Coronary artery (tissue), 2 donors: ENCODE measurements at places on chromosomes 1 and 21.
A peak's percentile ranks its signal among the peaks of the same experiment; 100 is the strongest.

DNA sequence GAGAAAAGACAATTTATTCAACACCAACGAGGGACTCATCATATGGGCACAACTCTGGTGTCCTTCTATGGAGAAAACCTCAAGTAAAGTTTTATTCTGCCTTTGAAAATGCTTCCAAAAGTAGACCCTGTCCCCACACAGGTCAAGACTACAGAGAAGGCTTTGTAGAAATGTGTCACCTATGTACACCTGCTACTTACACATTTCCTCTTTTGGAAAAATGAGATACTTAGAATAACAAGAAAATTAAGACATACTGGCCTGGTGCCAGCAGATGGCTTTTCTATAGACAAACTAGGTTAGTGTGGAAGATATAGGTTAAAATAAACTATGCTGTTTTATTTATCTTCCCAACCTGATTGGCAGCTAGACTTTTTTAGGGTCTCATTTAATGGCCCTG lies 13.6 kb downstream of the POGK start:
- DNase-seq: no peak

DNA sequence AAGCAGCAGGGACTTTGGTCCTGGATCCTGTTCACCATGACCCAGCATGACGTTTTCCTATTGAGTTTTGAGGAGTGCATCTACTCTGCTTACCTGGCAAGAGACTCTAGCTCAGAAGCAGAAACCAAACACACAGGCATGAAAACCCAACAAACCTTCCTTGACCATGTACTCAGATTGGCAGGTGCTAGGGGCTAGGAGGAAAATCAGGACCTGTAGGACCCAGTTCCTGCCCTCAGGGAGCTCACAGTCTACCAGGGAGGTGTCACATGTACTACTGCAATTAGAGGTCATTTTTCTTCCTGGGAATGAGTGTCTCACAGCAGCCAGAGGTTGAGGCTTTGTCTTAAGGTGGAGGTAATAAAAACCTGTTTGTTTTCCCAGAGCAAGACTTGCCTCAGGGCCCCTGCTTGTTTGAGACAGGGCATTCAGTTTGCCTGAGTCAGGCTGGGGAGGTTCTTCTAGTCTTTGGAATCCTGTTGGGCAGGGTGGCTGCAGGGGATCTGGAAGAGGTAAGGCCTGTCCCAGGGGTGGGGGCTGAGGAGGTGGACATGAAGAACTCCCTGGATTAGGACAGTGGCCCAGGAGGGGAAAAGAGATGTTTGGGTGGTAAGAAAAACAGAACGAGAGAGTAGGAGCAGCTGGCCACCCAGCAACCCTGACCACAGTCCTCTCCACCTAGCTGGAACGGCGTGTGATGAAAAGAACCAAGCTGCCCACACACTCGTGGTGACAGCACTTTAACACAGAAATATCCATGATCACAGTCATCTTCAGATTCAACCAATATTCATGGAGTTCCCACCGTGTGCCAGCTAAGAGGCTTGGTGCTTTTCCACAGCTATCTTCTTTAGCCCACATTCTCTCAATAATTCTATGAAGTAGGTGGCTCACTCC lies 30.8 kb downstream of the IER5 start:
- DNase-seq: no peak

- no peak for DNase-seq
These were observed 14.1 kb downstream of the CAPN8 start for GRCh38 chr1:223651291-223651991.

- DNase-seq: no peak
These were observed 848 bp downstream of the CTTNBP2NL start for GRCh38 chr1:112396653-112397471.

DNA sequence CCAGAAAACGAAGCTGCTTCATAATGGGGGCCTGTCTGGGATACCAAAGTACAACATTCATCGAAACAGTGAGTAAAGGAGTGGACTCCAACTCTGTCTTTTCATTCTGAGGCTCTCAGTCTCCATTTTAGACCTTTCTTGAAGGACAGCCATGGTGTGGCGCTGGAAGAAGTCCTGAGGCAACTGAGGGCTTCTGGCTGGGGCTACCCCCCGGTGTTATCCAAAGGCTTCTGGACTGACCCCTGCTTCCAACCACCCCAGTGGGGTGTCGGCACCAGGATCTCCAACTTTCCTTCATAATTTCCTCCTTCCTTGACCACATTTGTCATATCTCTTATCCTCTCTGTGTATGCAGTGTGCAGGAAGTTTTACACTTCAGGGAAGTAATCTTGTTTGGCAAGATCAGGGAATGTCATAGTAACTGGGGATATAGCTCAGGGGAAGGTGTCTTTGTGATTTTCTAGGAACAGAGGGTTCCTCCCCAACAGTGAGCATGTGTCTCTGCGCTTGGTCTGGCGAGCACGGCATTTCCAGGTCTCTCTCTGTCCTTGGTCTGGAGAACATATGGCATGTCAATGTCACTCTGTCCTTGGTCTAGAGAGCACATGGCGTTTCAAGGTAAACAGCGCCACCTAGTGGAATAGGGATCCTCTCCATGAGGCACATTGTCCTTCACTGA lies 19.4 kb upstream of the BSDC1 start:
- DNase-seq: no peak

- DNase-seq: peak; percentile 64
These were observed 748 bp downstream of the PDZK1IP1 start for GRCh38 chr1:47188791-47189785.

- no peak for DNase-seq
These were observed 1383.7 kb downstream of the MRPL39 start for GRCh38 chr21:24223624-24224023.

DNA sequence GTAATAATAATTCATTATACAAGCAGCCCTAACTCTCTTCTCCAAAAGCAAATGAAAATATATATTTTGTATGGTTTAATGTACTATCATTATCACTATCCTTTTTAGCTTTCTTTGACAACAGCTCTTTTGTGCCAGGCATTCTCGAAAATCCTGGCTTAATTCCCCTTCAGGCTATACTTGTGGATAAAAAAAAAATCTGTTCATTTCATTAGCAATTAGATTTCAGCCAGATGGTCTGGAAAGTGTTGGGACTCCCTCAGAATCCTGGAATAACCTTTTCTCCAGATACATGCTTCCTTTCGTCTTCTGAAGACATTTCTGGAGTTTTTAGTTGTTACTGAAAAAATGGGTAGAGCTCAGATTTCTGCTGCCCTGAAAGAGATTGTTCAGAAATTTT lies 83.4 kb upstream of the PLPPR4 start:
- DNase-seq: no peak

DNA sequence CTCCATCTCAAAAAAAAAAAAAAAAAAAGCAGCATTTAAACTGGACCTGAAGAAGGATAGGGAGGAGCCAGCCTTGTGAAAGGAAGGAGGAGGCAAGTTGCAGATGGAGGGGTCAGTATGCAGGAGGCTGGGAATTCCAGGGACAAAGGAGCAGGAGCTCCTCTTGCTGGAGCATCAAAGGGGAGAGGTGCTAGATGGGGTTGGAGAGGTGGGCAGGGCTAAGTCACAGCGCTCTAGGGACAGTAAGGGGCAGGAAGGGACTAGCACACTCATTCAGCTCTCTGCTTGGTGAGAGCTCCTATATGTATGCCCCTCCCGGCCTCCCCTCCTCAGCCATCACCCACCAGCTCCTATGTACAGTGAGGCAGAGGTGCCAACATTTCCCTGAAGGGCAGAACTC lies 26.8 kb downstream of the MAP7D1 start:
- no peak for DNase-seq

- DNase-seq: no peak
These were observed 2.4 kb upstream of the TAF1A start for GRCh38 chr1:222592171-222592570.

DNA sequence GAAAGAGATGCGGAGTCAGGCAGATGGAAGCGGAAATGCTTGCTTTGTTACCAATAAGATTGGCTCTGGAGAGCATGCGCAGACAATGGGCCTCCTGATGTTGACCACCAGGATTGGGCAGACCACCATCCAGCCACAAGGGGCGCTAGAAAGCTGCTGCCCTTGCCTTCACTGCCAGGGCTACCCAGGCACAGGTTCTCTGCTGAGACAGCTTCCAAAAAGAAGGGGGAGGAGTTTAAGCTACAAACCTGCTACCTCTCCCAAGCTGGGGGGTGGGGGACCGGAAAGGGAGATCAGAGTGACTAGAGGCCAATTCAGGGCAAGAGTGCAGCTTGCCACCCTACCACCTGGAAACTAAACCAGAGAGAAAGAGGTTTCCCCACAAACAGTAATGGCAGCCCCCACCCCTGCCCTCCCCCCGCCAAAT lies 369.7 kb downstream of the RRAGC start:
- no peak for DNase-seq

- DNase-seq: no peak
These were observed 11.3 kb downstream of the MAP7D1 start for GRCh38 chr1:36166938-36167905.

- DNase-seq: no peak
These were observed 7.7 kb downstream of the CGN start for GRCh38 chr1:151518936-151519335.

DNA sequence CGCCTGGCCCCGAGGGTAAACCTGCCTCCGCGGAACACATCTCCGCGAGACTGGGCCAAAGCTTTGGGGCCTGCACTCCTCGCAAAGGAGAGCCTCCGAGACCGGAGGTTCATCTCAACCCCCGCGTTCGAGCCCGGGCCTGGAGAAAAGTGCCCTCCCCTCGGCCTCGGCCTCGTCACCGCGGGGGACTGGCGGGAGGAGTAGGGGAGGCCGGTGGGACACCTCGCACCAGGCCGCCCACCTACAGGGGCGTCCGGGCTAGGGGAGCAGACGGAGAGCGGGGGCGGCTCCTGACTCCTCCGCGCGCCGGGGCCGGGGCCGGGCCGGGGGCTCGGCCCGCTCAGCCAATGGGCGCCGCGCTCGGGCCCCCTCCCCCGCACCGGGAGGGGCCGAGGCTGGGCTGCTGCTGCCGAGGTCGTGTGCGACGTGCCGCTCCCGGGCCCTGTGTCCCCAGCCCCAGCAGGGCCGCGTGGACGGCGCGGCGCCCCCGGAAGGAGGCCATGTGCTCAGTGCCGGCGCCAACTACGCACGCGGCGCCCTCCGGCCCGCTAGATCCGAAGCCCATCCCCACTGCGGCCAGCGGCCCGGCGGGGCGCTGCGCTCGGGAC lies 684 bp downstream of the SLC2A1 start:
- no peak for DNase-seq

GRCh38 chr1:177858332-177858821 lies 111.5 kb downstream of the SEC16B start:
- no peak for DNase-seq

- no peak for DNase-seq
These were observed 35.6 kb downstream of the DNAI4 start for GRCh38 chr1:66889030-66889429.

DNA sequence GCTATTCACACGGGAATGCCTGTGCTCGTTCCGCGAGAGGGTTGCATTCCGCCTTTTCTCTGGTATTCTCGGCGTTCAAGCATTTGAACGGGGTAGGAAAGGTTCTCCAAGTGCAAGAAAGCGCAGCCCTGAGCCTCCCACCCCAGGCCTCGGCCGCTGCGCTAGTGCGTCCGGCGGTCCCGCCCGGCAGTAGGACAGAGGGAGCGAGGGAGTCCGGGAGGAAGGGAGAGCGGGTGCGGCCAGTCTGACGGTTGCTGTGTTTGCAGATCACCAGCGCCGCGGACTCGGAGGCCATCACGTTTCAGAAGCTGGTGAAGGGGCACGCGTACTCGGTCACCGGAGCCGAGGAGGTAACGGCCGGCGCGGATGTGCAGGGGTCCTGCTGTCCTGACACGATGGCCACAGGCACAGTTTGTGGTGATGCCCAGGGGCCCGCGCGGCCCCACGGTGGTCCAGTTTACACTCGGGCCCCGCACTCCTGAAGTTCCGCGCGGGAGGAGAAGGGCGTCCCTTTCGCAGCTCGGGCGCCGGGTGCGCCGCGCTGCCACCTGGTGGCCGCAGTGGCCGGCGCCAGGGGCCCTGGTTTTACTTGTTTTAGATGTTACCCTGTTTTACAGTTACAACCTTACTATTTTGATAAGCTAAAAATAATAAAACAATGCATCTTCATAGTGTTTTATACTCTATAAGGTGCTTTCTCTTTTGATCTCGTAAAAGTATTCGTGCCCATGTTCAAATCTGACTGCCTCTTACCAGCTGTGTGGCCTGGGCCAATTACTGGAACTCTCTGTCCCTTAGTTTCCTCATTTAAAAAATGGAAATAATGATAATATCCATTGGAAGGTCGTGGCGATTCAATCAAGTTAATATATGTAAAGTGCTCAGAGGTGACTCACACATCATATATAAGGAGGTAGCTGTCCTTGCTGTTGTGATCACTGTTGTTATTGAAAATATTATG lies 36.7 kb downstream of the CAPN2 start:
- DNase-seq: peak; percentile 84

- no peak for DNase-seq
These were observed 764 bp upstream of the SUMO3 start for GRCh38 chr21:44818640-44819011.

- no peak for DNase-seq
These were observed 190.2 kb upstream of the NR5A2 start for GRCh38 chr1:199837321-199837720.

DNA sequence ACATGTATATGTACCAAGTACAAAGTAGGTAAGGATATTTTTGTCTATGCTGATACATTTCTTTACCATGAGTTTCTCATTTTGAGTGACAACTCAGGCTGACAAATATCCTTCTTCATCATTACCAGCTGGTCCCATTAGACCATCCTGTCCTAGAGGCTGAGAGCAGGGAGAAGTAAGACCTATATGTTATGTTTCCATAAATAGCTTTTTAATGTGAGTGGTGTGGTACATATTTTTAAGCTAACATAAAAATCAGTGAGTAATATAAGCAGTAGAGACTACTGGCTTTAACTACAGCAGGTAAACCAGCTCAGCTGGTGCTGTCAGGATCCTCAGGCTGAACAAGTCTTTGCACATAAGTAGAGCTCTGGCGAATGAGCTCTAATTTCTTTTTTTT lies 62.4 kb downstream of the CLEC20A start:
- DNase-seq: no peak

- DNase-seq: no peak
These were observed 100.3 kb downstream of the PHTF1 start for GRCh38 chr1:113659035-113659434.

GRCh38 chr1:9292361-9293240 lies at the start of gene SPSB1:
Gene SPSB1, plus strand, starts transcription at chr1:9292894. Its CDS starts 62,998 bp downstream, at chr1:9355892.
- DNase-seq: peak; percentile 90
